Activated CD8-positive, alpha-beta T cell treated with anti-CD3 and anti-CD28 coated beads, Interleukin-2, amount 10 ng/mL, durations not matched to agents 7 days and 5 days (primary cell): ENCODE measurements at places on chromosomes 7 and 10. TPM values are rescaled to one million over a fixed set of nuclear protein-coding genes. Genes with fewer than 3 reads are reported as not detected.
A peak's percentile ranks its signal among the peaks of the same experiment; 100 is the strongest.

- H3K27me3 ChIP-seq = no peaks in the 10 kb centered on the region
- DNase-seq = no peak
- H3K4me1 ChIP-seq = peaks cover 22% of the 10 kb centered on the region
- H3K36me3 ChIP-seq = peaks cover 17% of the 10 kb centered on the region
Measured at GRCh38 chr7:150410131-150410530, 31.0 kb downstream of the ZNF775 start.

GRCh38 chr7:6284055-6284400 is 11.6 kb upstream of the CYTH3 start:
- no peak for DNase-seq
- no peaks in the 10 kb centered on the region for H3K27me3 ChIP-seq
- H3K36me3 ChIP-seq = no peaks in the 10 kb centered on the region
- H3K4me3 ChIP-seq = no peak overlapping the region

The NUTM2E gene
- total RNA-seq = 0.11 TPM

DNA sequence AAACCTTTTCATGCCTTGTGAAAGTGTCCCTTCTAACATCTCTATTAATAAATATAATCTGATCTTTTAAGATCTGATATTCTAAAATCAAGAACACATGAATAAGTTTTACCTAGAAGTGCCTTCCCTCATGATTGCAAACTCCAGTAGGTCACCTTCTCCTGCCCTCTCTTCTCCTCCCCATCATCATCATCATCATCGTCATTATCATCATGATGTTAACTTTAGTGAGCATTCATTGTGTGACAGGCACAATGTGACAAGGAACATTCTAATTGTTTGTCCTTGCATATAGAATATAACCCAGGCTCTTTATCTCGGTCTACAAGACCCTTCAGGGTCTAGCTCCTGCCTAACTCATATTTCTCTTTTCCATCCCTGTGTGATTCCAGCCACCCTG is 51.7 kb downstream of the CUBN start:
- H3K27ac ChIP-seq = no peak overlapping the region
- H3K36me3 ChIP-seq = no peaks in the 10 kb centered on the region
- H3K4me1 ChIP-seq = peaks cover 4% of the 10 kb centered on the region
- no peak overlapping the region for H3K4me3 ChIP-seq
- no peak for DNase-seq

GRCh38 chr10:35594115-35595079 is 10.7 kb upstream of the GJD4 start:
- no peak overlapping the region for H3K27ac ChIP-seq
- H3K36me3 ChIP-seq = no peaks in the 10 kb centered on the region
- no peak for DNase-seq
- H3K4me3 ChIP-seq = no peak overlapping the region
- no peaks in the 10 kb centered on the region for H3K27me3 ChIP-seq
- no peaks in the 10 kb centered on the region for H3K4me1 ChIP-seq

GRCh38 chr7:140639366-140640053 is 1.1 kb downstream of the DENND2A start:
- H3K27me3 ChIP-seq = peaks cover 54% of the 10 kb centered on the region
- peak overlapping the region; percentile 53 for H3K4me3 ChIP-seq
- no peaks in the 10 kb centered on the region for H3K36me3 ChIP-seq
- H3K27ac ChIP-seq = no peak overlapping the region

- H3K4me1 ChIP-seq = no peaks in the 10 kb centered on the region
- H3K27me3 ChIP-seq = no peaks in the 10 kb centered on the region
- no peak overlapping the region for H3K4me3 ChIP-seq
- H3K36me3 ChIP-seq = no peaks in the 10 kb centered on the region
- DNase-seq = no peak
Measured at GRCh38 chr7:38052786-38053185, 125.3 kb upstream of the STARD3NL start.

DNA sequence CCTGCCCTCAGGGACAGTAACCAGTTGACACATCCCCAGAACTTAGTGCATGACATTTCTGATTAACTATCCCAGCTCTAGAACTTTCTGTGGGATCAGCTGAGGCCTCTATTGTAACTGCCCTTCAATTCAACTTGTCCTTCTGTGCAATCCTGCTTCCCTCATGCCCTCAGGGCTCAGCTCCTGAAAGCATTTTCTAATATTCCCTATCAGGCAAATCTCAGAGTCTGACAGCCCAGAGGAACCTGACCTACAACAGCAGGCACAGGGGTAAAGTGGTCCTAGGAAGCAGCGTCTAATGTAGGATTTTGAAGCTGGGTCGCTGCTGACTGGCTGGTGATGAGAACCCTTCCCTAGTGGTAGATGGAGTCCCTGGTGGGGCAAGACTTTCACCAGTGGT is 13.6 kb upstream of the STN1 start:
- no peaks in the 10 kb centered on the region for H3K4me1 ChIP-seq
- no peaks in the 10 kb centered on the region for H3K36me3 ChIP-seq
- no peak overlapping the region for H3K4me3 ChIP-seq
- DNase-seq = no peak
- H3K27me3 ChIP-seq = peaks cover 2% of the 10 kb centered on the region

- no peak for DNase-seq
- no peak overlapping the region for H3K4me3 ChIP-seq
- H3K4me1 ChIP-seq = no peaks in the 10 kb centered on the region
- no peaks in the 10 kb centered on the region for H3K27me3 ChIP-seq
- H3K27ac ChIP-seq = no peak overlapping the region
Measured at GRCh38 chr7:82975811-82976468, 186.7 kb downstream of the PCLO start.

- peak; percentile 28 for DNase-seq
- no peaks in the 10 kb centered on the region for H3K36me3 ChIP-seq
- H3K4me1 ChIP-seq = no peaks in the 10 kb centered on the region
- H3K27ac ChIP-seq = no peak overlapping the region
- no peak overlapping the region for H3K4me3 ChIP-seq
Measured at GRCh38 chr7:152894295-152895170, 135.0 kb downstream of the ACTR3B start.

The NODAL gene
- total RNA-seq = not detected

DNA sequence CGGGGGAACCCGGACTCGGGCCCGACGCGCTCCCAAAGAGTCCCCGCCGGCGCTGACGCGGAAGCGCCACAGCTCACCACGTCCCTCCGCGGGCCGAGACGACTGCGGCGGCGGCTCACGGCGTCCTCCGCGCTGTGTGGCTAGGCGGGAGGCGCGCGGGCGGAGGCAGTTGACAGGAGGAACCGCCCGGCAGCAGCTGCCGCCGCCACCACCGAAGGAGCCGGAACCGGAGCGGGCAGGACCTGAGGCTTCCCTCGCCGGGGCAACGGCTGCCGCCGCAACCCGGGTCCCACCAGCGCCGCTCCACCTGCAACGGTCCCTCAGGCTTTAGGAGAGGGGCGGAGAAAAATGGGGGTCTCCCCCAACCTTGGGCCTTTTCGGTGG is 334 bp downstream of the ZNF800 start:
- H3K4me1 ChIP-seq = peaks cover 60% of the 10 kb centered on the region
- no peaks in the 10 kb centered on the region for H3K27me3 ChIP-seq
- H3K4me3 ChIP-seq = peak overlapping the region; percentile 98
- DNase-seq = peak; percentile 74
- peak overlapping the region; percentile 98 for H3K27ac ChIP-seq
- H3K36me3 ChIP-seq = peaks cover 39% of the 10 kb centered on the region

The RADIL gene
- 0.82 TPM for total RNA-seq

- no peak overlapping the region for H3K4me3 ChIP-seq
- H3K27me3 ChIP-seq = no peaks in the 10 kb centered on the region
- no peaks in the 10 kb centered on the region for H3K4me1 ChIP-seq
Measured at GRCh38 chr10:132722394-132723329, 63.3 kb downstream of the NKX6-2 start.

DNA sequence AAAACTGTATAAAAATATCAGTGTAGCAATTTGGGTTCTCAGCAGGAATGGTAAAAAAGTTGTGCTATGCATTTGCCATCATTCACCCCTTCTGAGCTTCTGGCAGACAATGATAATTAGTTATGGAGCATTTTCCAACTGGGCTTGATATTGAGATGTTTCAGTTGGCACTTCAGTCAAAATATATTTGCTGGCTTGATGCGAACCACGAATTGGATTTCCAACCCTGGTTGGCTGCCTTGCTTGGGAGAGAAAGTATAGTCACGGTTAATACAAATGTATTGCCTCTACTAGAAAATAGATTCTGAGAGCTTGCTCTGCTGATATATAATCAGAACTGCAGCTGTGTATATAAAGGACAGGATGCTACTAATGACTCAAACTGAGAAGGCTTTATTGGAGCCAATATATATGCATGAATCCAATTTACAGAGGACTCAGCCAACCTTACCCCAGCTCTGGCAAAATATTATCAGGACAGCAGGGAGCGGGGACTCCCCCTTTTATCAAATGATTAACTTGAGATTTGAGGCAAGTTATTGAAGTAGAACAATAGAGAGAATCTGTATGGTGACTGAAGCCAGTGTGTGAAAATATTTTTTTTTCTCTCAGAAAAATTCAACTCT is 219.8 kb upstream of the SMIM30 start:
- H3K36me3 ChIP-seq = no peaks in the 10 kb centered on the region
- H3K4me3 ChIP-seq = no peak overlapping the region
- no peaks in the 10 kb centered on the region for H3K27me3 ChIP-seq

The KIF11 gene
- 85.2 TPM for total RNA-seq

The SPDYE17 gene
- not detected for total RNA-seq

The KLF14 gene
- total RNA-seq = not detected

DNA sequence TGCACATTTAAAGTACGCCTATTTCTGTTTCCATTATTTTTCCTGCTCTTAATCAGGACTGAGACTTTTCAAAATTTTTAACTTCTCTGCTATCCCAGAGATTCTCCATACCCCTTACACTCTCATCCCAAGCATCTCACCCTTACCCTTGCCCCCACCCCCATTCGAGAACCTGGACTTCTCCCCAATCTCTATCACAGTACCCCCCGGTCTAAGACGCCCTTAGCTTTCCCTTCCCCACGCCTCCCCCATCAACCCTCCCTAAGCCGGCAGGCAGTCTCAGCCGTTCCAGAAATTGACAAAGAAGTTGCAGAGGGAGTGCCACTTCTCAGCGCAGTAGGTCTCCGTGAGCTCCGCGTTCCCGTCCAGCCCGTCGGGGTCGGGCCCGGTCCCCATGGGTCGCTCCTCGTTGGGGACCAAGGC is 1.4 kb downstream of the FGFBP3 start:
- peaks cover 5% of the 10 kb centered on the region for H3K27me3 ChIP-seq
- peak overlapping the region; percentile 84 for H3K27ac ChIP-seq
- H3K36me3 ChIP-seq = peaks cover 2% of the 10 kb centered on the region
- H3K4me3 ChIP-seq = peak overlapping the region; percentile 85
- DNase-seq = no peak
- H3K4me1 ChIP-seq = peaks cover 23% of the 10 kb centered on the region

GRCh38 chr10:124213471-124213870 is 120.1 kb upstream of the CHST15 start:
- H3K27ac ChIP-seq = no peak overlapping the region
- no peak for DNase-seq
- H3K4me3 ChIP-seq = no peak overlapping the region
- H3K36me3 ChIP-seq = no peaks in the 10 kb centered on the region

The RBP4 gene
- not detected for total RNA-seq

The C10orf90 gene
- not detected for total RNA-seq

The SRRM3 gene
- not detected for total RNA-seq

DNA sequence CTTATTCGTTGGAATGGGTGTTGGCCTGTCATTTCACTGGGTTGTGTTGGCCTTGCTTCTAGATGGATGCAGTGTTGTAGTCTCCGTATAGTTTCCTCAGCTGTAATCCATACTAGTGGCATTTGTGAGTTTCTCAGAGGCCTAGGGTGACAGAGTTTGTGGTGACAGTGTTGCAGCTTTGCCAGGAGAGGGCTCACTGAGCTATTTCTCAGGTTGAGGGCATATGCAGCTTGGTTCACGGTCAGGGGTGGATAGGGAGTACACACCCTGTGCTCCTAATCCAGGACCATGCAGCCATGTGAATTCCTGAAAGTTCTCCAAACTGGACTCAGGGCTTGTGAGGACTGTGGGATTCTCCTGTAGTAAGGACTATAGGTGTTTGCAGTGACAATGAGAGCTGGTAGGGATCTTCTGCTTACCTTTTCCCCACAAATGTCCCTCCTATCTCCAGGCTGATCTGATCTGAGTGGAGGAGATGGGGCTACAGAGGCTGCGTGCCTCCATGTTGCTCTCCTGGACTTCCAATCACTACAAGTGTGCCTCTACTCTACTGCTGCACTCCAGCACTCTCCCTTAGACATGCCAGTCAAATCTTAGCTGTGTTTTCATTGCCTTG is 229.0 kb downstream of the STK31 start:
- H3K36me3 ChIP-seq = no peaks in the 10 kb centered on the region
- no peak overlapping the region for H3K4me3 ChIP-seq
- H3K27me3 ChIP-seq = peaks cover 18% of the 10 kb centered on the region
- H3K4me1 ChIP-seq = no peaks in the 10 kb centered on the region
- DNase-seq = no peak

DNA sequence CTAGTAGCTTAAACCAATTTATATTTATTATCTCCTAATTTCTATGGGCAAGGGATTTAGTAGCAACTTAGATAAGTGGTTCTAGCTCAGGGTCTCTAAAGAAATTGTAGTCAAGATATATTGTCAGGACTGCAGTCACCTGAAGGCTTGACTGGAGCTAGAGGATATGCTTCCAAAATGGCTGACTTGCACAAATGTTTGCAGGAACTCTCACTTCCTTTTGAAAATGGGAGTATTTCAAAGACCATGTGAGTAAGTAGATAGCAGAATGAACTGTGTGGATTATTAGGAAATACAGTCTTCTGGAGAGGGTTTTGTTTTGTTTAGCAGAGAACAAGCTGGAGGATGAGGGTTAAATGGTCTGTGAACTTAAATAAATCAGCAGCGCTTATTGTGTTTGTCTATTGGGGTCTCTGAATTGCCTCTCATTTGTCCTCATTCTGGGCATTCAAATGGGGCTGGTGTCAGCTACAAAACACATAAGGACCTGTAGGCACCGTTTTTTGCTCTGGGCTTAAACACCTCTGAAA is 524.6 kb downstream of the LRMDA start:
- no peaks in the 10 kb centered on the region for H3K27me3 ChIP-seq
- no peak overlapping the region for H3K4me3 ChIP-seq
- DNase-seq = no peak
- H3K36me3 ChIP-seq = no peaks in the 10 kb centered on the region
- no peak overlapping the region for H3K27ac ChIP-seq
- H3K4me1 ChIP-seq = no peaks in the 10 kb centered on the region

DNA sequence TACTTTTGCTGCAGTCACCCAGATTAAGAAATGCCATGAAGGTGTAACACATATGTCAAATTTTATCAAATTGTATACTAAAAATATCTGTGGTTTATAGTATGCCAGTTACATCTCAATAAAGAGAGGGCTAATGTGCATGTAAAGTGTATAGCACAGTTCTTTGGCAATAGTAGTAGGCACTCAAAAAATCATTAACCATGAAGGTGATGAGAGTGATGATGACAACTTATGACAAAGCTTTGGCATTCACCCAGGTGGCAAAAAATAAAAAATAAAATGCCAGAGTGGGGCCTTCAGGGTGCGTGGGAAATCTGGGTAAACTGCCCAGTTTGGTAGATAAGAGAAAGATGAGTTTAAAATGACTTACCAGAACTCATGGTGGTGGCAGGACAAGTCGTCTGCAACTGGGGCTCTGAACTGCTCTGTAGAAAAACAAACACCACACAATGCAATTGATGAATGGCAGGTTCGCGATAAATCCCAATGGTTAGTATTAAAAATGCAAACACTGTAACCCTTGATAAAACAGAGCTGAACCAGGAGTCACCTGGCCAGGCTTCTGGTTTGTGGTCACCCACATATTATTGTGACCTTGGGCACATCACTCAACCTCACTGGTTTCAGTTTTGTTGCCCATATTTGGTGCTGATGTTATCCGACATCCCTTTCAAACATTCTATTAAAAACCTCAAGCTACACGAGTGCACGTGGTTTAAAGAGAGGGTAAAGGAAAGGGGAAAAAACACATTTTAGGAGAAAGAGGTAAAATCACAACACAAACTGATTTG is 120.2 kb downstream of the SORBS1 start:
- no peak overlapping the region for H3K4me3 ChIP-seq
- H3K4me1 ChIP-seq = peaks cover 13% of the 10 kb centered on the region
- H3K36me3 ChIP-seq = no peaks in the 10 kb centered on the region
- H3K27me3 ChIP-seq = peaks cover 41% of the 10 kb centered on the region
- no peak overlapping the region for H3K27ac ChIP-seq

The SFTPD gene
- total RNA-seq = not detected
